Activated CD4-positive, alpha-beta memory T cell treated with anti-CD3 and anti-CD28 coated beads for 36 hours (primary cell): ENCODE measurements at places on chromosomes 1 and 21.

- no peak for DNase-seq
Observed at GRCh38 chr1:66676613-66677298, 75.5 kb upstream of the DYNLT5 start.

DNA sequence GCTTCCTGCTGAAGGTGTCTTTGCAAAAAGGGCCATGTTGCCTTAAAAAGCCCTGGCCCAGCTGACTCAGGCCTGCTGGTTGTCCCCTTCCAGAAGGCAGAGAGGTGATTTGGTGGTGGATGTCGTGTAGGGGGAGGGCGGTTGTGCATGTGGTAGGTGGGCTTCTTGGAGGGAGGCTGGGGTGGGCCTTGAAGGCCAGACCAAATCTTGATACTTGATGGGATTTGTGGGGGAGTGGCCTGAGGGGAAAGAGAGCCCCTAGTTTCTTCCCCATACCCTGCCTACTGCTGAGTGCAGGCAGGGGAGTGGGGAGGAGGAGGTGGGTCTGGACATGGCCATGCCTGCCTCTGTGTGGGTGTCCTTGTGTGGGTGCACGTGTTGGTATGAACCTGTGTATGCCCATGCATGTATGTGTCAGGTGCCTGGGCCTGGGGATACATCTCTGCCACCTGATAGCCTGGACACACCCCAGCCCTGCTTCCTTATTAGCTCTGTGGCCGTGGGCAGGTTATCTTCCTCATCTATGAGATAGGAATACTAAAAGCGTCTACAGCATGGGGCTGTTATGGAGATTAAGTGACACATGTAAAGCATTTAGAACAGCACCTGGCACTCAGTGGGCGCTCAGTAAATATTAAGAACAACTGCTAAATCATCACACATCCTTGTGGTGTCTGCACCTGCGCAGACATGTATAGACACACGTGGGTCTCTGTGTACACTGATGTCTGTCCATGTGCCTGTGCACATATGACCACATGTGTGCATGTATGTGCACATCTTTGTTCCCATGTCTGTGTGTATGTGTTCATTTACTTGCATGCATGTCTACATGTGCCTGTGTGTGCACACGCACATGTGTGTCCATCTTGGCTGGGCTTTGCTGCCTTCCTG is 17.0 kb downstream of the FAM151A start:
- no peak for DNase-seq

- no peak for DNase-seq
Observed at GRCh38 chr1:60662486-60663044, 419.8 kb upstream of the NFIA start.

DNA sequence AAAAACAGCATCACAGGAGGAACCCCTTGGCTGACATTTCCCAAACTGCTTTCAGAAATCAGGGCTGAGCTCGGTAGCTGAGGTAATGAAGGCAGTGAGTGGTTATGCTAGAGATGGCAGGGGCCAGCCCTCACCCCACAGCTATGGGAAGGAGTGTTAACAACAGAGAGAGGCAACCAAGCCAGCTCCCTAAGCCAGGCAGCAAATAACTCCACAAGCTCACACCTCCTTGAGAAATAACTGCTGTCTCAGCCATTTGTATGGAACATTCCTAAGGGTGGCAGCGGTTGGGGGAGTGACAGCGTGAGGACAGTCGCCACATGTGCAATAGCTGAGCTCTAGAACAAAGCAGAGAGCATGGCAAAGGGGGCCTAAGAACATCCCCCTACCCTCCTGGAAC is 42.6 kb downstream of the LMX1A start:
- no peak for DNase-seq

- DNase-seq = no peak
Observed at GRCh38 chr1:155272466-155273342, 600 bp downstream of the CLK2 start.

DNA sequence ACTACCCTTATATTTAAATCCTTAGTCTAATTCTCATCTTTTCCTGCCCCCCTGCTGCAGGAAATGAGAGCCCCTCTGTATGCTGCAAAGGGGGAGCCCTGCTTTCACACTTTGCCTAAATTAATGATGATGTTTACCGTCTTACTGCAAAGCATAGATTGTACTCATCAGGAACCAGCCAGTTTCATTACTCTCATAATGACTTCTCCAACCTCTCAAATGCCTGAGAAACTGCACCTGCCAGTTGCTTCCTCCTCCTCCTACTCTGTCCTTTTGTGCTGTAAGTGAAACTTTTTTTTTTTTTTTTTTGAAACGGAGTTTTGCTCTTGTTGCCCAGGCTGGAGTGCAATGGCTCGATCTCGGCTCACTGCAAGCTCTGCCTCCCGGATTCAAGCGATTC is 101.7 kb downstream of the ADSS2 start:
- DNase-seq = peak; percentile 40

DNA sequence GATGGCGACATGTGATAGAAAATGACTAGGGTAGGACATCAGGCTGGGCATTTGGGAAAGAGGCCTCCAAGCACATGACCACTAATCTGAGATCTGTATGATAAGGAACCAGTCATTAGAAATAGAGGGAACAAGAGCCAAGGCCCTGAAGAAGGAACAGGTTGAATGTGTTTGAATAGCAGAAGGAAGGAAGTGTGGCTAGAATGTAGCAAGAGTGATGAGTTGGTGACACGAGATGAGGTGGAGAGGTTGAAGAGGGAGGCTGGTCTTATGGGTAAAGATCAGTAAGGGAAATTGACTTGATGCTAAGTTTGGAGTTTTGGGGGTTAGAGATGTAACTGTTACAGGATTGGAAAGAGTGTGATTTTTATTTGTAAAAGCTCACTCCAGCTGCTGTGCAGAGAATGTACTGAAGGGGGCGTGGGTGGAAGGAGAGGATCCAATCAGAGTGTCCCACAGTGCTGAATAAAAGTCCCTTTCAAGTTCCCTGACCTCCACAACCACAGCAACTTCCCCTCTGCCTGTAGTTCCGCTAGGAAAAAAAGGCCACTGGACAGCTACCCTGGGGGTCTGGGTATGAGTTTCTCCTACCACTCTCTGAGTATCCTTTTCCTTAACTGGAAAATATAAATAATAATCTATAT is 295.0 kb downstream of the OMA1 start:
- peak; percentile 12 for DNase-seq

DNA sequence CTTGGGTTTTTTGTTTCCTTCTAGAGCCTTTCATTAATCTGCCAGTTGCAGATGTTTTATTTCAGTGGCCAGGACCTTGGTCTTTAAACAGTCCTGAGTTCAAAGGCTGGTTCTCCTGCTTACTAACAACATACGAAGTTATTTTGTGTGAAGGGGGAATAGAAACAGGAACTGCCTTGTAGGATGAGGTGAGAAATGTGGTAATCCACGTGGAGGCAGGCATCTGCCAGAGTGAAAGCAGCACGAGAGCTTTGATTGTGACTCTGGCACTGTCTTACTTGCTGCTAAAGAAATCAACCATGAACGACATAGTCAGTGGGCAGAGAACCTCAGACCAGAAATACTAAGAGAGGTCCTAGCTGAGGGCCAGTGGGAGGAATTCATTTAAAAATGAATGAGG is 30.4 kb downstream of the TMEM63A start:
- no peak for DNase-seq

DNA sequence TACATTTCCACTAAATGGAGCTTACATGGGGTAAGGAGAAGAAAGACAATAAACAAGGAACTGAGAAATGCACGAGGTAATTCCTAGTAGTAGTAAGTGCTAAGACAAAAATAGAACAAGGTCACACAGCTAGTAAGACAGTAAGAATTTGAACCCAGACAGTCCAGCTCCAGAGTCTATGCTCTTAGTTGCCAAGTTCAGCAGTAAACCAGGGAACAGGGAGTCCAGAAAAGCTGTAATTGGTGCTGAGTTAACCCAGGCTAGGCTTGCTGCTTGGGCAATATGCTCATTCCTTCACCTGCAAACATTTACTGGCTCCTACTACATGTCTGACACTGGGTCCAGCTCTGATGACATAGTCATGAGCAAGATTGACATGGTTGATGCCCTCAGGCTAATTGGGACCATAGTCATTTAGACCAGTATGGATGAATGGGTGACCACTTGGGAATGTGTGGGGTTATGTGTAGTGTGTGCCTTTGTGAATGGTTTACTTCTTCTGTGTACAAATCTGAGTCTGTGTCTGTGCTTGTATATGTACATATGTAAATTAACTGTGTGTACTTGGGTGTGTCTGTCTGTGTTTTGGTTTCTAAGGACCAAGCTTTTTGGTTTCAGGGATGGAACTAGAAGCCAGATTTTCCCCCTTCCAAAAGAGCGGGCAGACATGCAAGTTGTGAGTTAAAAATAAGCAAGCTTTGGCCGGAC is 2.0 kb downstream of the GPX7 start:
- no peak for DNase-seq

DNA sequence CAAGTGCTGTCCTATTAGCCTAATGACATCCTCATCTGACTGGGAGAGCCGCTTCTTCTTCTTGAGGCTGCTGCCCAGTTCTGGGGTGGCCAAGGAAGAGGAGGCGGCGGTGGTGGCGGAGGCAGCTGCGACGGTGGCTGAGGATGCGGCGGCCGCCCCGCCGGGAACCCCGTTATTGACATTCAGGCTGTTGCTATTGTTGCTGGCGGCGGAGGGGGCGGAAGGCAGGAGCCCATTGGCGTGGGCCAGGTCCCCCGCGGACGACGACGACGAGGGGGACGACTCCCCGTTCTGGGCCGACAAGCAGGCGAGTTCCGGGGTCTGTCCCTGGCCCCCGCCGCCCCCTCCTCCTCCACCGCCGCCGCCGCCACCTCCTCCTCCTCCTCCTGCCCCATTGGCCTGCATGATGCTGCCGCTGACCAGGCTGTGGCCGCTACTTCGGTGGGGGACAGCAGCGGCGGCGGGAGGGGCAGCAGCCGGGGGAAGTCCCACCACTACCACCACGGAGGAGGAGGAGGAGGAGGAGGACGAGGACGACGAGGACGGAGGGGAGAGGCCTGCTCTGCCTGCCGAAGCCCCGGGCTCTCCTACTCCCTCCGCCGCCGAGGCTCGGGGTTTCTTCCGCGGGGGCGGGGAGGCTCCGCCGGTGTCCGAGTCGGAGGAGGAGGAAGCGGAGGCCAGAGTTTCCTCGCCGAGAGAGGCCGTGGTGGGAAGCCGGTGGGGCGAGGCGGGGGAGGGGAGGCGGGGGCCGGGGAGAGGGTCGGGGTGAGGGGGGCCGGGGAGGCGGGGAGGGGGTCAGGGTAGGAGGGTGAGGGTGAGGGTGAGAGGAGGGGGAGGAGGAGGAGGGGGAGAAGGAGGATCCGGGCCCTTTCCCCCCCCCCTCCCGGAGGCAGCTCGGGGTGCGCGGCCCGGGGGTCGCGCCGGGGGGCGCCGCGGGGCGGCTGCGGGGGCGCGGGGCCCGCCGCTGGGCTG is 610 bp downstream of the WDR26 start:
- DNase-seq = peak; percentile 56

DNA sequence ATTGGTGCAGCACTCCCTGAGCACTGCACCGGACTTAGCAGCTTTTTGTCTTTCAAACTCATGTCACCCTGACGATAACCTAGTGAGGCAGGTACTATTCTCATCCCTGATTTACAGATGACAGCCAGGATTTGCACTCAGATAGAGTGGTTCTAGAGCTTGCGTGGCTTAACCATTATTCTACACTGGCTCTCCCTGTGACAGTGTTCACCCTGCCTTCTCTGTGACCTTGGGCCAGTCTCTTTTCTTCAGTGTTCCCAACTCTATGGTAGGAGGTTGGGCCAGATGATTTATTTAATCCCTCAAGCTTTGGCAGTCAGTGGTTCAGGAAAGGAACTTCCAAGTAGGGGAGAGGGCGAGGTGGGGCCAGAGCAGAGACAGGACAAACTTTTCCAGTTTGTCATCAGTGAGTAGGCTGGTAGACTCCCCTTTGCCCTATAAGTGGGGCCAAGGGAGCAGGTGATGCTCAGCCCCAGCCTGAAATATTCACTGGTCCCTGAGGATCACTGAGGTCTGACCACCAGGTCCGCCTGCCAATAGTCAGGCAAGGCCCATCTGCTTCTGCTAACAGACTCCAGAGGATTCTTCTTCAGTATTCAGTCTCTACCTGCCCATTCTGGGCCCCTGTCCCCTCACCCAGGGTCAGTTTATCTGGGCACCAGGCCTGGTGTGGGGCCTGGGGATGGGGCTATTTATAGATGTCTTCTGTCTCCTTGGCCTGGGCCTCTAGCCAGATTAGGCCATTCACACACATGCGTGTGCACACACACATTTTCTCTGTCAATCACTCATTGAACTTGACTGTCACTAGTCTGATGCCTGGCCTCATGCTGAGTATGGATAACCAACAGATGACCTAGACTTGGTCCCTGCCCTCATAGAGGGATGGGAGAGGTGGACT is 8.8 kb upstream of the FABP3 start:
- no peak for DNase-seq

- no peak for DNase-seq
Observed at GRCh38 chr1:237539055-237539454, 351.7 kb downstream of the ZP4 start.

GRCh38 chr1:58000116-58000515 is 546.4 kb downstream of the OMA1 start:
- DNase-seq = no peak

- DNase-seq = no peak
Observed at GRCh38 chr21:41235201-41235600, 67.2 kb downstream of the BACE2 start.

- no peak for DNase-seq
Observed at GRCh38 chr1:56229186-56229585, 350.2 kb downstream of the PLPP3 start.

DNA sequence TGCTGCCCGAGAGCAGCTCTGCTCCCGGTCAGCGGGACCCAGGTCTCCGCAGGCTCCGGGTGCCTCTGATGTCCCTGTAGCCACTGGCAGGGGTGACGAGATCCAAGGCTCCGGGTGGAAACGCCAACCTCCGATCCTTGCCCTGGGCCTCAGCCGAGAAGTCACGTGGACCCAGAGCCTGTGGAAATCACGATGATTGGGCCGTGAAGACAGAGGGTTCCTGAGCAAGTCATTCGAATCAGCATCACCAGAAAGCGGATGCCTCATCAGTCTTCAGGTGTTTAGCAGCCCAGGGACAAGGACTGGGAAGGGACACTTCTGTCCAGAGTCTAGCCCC is 12.5 kb downstream of the LRRC3 start:
- no peak for DNase-seq

- no peak for DNase-seq
Observed at GRCh38 chr1:174535207-174535606, 87.4 kb downstream of the GPR52 start.

- no peak for DNase-seq
Observed at GRCh38 chr1:66217561-66217960, 316.4 kb upstream of the SGIP1 start.

DNA sequence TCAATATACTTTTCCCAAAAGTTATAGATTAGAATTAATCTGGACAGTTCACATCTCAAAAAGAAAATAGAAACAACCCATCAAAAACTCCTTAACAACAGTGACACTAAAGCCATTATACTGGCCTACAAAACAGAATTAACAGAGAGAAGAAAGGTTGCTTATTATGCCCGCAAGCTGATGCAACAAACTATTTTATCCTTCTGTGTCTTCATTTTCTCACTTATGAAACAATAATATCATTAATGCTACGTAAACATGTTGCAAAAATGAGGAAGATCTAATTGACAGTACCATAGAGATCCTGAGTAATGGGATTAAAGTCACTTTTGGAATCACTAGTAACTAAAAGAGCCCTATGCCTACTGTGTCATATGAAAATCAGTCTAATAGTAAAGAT is 32.6 kb downstream of the LPGAT1 start:
- DNase-seq = no peak
